Left kidney (tissue), 8 donors: ENCODE measurements at places on chromosomes 3 and 15.

DNA sequence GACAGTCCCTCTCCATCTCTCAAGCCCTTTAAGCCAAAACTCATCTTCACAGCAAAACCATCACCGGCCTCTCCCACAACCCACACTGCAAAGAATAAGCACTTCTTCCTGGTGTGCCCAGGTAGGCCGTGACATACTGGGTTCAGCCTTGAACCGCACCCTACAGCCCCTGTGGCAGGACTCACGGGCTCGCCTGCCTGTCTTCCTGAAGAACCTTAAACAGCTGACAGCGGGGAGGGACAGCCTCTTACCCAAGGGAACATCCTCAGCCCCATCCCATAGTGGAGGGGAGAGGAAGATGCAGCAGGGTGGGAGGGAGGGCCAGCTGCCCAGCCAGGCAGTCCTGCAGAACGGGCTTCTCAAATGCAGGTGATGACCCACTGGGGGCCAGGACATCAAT lies 40.2 kb downstream of the TBC1D2B start:
- DNase-seq = no peak

DNA sequence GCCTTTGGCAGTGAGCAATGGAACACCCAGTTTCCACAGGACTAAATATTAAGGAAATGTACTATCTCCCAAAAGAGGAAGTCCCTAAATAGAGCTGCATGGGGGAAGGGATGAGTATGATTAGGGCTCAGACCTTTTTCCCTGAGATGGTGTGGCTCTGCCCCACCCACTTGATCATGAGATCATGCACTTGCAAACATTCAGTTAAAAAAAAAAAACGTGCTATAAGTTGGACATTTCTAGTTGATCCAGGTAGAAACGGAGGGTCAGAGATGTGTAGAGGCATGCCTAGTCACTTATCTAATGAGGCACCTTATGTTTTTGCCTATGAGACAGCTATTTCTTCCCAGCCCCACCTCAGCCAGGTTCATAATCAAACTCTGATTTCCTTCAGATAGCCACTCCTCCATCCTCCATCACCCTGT lies 24.5 kb upstream of the SSR3 start:
- no peak for DNase-seq

GRCh38 chr3:187352581-187353575 lies 15.3 kb upstream of the RTP4 start:
- peak; percentile 61 for DNase-seq

DNA sequence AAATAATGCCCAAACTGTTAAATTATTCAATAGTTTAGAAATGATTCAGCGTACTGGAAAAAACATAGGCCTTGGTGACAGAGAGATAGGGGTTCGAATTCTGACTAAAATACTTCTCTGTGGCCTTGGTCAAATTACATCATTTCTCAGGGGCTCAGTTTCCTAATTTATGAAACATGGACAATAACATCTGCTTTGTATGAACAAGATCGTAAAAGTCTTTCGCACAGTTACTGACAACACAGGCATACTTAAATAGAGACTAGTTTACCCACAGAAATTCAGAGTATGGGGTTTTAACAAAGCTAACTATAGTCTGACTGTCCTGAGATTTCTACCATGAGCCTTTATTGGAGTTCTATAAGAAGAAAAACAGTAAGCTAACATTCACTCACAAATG lies 440.4 kb downstream of the FHIT start:
- DNase-seq = no peak

- DNase-seq = no peak
These were observed 197.3 kb downstream of the FHIT start for GRCh38 chr3:61053781-61054496.
